ENCODE measurements at places on chromosomes 3 and 15.
A peak's percentile ranks its signal among the peaks of the same experiment; 100 is the strongest.

- no peak for DNase-seq
Observed at GRCh38 chr3:61425356-61425755, 136.0 kb upstream of the PTPRG start.

DNA sequence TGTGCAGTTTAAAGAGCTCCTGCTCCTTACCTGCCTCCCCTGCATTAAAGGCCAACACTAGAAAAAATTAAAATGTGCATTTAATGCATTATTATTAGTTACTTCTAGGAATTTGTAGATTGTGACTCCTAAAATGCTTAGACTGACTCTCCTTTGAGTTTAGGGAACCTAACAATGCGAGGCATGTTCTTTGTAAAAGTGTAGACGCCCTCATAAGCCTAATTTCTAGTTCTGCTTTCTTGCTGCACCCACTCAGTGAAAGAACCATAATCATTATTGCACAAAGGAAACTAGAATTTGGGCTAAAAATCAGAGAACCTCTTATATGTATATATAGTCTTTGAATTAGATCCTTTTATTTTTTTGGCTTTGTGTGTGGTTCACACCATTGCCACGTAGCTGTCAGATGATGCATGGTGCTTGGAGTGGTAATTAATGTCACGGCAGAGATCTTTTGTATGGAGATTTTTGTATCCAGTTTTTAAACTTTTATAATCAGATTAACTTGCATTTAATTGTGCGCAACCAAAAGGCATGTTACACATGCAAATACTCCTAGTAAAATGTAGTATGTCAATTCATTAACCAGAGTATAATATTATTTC is 710 bp downstream of the ABHD10 start:
- DNase-seq, result no peak

GRCh38 chr3:73681610-73682009 is 56.9 kb upstream of the PDZRN3 start:
- DNase-seq, result no peak

GRCh38 chr15:90594301-90594738 is 64.6 kb downstream of the CRTC3 start:
- DNase-seq, result no peak

GRCh38 chr15:35834216-35834830 is 288.4 kb upstream of the DPH6 start:
- DNase-seq, result no peak

DNA sequence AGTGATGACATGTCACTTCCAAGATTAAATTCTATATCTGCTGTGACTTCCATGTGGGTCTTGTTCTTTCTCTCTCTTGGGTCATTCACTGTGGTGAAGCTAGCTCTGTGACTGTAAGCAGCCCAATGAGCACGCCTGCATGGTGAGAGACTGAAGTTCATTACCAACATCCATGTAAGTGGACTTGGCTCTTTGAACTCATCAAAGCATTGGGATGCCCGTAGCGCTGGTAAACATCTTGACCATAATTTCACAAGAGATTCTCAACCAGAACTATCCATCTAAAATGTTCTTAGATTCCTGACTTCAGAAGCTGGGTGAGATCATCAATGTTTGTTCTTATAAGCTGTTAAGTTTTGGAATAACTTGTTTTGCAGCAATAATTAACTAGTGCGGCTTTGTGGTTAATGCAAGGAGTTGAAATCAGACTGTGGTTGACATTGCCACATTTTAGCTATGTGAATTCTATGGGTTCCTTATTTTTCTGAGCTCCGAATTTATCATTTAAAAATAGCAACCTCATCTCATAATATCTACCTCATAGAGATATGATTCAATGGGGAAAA is 31.6 kb upstream of the LRRC3B start:
- DNase-seq, result no peak

DNA sequence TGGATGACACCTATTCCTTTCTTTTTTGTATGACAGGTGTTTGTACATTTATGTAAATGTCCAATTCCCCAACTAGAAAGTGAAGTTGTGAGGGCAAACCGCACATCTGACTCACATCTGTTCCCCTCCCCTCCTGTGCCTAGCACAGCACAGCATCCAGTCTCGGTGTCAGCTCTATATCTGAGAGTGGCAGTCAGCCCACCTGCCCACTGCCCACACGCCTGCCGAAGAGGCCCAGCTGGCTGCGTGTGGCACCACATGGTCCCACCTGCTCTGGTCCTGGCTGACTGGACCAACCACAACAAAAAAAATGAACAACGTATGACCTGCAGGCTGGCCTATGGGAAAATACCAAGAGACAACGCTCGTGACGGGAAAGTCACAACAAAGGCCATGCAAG is 62.8 kb downstream of the XXYLT1 start:
- DNase-seq, result no peak

GRCh38 chr3:99990179-99990578 is 124.1 kb downstream of the FILIP1L start:
- no peak for DNase-seq

GRCh38 chr15:80709542-80709941 is 14.4 kb downstream of the ABHD17C start:
- no peak for DNase-seq

GRCh38 chr3:30924763-30925162 is 30.3 kb upstream of the GADL1 start:
- no peak for DNase-seq

GRCh38 chr15:56887782-56888438 is 30.5 kb upstream of the TCF12 start:
- no peak for DNase-seq

GRCh38 chr3:138833899-138834595 is 681 bp downstream of the PIK3CB start:
- peak; percentile 34 for DNase-seq

Data from right renal cortex interstitium (tissue), 3 donors.